ENCODE measurements at places on chromosomes 13 and 19.

DNA sequence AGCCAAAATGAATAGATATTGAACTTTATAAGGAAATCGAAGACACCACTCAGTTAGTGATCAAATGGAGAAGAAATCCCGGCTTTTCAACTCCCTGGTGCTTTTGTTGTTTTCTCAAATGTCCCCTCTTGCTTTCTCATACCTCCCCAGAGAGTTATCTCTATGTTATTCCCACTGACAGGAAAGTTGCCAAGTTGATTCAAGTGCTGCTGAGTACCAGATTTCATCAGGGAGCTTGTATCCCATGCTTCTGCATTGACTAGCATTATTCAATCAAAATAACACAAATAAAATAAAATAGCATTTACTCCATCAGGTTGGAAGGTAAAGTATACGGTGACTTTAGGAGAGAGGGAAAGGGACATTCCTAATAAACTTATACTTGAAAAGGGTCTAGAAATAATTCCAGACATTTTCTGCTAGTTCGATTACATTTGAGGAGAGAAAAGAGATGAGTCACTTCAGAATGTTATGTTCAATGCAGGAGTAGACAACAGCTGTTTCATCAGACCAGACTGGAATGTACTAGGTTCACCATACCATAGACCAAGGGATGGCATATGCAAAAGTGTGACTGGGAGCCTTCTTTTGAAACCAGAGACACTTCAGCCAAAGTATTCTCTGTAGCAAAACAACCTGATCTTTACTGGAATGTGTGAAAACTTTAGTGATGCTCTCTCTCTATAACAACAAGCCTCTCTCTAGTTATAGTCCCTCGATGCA lies 397.8 kb downstream of the FGF14 start:
- DNase-seq = no peak

- DNase-seq = no peak
These were observed 3.4 kb downstream of the TMPRSS9 start for GRCh38 chr19:2363419-2363818.

DNA sequence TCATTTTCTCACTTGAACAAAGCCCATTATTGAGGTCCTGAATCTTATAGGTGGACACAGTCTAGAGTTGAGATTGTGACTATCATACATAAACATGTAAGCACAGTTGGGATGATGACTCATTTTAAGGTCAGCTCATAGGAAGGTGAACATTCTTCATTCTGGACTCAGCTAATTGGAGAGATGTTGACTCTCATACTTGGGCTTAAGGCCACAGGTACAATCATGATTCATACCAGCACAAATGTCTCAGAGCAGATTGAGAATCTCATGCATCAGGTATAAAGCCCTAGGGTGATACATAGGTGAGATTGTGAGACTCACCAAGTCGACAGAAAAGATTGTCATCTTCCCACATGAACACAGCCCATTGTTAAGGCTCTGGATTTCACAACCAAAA lies 62.3 kb upstream of the ZNF724 start:
- no peak for DNase-seq

DNA sequence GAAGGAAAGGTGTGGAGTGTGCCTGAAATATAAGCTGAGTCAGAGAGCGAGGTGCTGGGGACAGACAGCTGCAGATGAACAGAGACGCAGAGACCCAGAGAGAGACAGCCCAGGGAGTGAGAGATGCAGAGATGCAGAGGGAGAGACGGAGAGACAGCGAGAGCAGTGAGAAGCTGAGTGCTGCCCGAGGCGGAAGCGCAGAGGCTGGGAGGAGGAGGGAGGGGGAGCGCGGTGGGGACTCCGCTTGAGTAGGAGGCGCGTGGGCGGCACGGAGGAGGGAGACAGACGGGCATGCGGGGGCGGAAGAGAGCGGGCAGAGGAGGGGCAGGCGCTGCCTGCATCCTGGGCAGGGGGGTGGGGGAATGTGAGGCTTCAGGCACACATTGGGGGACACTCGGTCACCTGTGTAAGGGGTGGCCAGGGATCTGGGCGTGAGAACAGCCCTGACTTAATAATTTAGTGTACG lies 25.7 kb downstream of the SLC8A2 start:
- peak; percentile 67 for DNase-seq

DNA sequence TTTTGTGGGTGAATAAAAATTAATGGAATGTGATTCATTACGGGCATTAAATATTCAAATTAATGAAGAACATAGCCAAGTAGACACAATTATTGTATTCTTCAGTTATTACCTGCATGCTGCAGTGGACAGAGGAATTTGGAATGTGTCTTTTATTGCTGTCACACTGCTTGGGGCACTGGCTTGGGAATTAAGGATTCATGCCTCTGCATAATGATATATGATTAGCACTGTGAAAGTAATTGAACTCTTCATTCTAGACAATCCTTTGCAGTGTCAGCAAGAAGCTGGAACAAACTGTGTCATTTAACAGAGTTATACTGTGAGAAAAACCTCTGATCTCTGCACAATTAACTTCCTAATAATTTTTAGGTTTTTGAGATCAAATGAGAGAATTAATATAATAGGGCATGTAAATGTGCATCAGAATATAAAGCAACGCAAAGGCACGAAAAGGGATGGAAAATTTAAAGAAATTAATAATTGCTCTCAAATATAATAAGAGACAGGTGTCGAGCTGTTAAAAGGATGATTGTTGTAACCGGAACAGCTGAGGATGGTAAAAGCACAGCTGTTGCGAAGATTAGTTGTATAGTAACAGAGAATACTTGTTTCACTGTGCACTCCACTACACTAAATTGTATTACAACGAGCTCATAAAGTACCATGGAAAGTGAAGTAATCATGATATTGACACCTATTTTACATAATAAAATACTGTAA lies 235.1 kb upstream of the MIR17HG start:
- DNase-seq = no peak

GRCh38 chr13:100566543-100566942 lies 22.0 kb downstream of the GGACT start:
- DNase-seq = no peak

DNA sequence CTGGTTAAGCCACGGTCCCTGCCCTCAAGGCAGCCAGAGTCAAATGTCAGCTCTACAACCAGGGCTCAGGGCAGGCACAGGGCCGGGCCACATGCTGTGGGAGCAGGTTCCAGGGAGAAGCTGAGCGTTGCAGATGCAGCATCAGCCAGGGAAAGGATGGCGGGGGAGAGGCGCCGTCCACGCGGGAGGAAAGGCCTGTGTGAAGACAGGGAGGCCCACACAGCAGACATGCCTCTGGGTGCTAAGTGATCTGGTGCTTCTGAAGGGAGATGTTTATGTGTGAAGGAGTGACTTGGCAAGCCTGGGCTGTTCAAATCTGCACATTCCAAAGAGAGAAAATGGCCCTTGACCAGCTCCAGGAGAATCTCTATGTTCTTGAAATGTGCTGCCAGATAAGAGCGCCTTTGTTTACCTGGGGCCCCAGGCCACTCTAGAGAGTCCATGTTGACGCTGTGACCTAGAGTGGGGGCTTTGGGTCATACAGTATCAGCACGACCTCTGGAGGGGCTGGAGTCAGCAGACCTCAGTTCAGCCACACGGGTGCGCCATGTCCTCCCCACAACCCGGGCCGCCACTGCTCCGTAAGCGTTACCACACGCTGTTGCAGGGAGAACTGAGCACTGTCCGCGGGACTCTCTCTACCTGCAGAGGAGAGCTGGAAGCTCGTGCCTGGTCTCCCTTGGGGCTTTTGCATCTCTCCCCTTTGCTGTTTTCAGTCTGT lies 15.9 kb upstream of the ATF5 start:
- no peak for DNase-seq

DNA sequence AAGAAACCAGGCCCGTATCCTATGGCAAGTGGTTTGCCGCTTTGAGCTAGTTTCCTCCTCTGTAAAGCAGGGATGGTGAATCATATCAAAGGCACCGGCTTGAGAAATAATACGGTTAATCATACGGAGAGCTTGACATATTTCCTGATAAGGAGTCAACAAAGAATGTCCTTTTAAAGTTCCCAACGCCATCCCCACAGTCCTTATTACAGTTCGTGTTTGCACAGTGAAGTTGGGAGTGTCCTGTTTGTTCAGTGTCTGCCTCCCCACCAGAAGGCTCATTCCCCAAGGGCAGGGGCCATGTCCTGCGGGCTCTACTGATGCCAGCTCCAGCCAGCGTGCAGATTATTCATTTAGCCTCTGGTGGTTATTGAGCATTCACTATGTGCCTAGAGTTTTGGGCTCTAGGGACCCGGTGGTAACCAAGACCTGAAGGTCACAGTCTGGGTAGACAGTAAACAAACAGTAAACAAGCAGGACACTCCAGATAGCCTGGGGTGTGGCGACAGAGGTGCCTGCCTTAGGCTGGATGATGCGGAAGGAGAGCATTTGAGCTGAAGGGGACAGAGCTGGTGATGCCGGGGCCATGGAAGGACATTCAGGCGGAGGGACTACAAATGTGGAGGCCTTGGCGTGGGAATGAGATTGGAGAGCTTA lies 6.3 kb downstream of the GRAMD1A start:
- no peak for DNase-seq

GRCh38 chr13:72570019-72570418 lies 157.4 kb downstream of the MZT1 start:
- DNase-seq = no peak

GRCh38 chr13:62524061-62524460 lies 1108.4 kb upstream of the PCDH20 start:
- no peak for DNase-seq

- DNase-seq = no peak
These were observed 209.5 kb upstream of the IPO5 start for GRCh38 chr13:97743938-97744337.

- DNase-seq = no peak
These were observed 1365.6 kb downstream of the OLFM4 start for GRCh38 chr13:54394085-54394700.

DNA sequence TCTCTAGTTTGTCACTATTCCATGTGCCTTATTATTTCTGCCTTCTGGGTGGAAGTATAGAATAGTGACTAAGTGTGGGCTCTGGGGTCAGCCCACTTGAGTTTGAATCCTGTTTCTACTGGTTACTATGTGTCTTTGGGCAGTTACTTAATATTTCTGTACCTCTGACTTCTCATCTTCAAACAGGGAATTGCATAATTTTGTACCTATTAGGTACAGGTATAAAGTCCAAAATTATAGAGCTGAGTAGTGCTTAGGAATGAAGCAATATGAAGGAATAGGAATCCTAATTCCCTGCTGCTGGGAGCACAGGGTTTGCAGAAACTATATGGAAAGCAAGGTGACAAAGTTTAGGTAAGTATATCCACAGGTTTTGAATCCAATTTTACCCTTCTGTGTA lies 564.5 kb downstream of the GPC5 start:
- no peak for DNase-seq

DNA sequence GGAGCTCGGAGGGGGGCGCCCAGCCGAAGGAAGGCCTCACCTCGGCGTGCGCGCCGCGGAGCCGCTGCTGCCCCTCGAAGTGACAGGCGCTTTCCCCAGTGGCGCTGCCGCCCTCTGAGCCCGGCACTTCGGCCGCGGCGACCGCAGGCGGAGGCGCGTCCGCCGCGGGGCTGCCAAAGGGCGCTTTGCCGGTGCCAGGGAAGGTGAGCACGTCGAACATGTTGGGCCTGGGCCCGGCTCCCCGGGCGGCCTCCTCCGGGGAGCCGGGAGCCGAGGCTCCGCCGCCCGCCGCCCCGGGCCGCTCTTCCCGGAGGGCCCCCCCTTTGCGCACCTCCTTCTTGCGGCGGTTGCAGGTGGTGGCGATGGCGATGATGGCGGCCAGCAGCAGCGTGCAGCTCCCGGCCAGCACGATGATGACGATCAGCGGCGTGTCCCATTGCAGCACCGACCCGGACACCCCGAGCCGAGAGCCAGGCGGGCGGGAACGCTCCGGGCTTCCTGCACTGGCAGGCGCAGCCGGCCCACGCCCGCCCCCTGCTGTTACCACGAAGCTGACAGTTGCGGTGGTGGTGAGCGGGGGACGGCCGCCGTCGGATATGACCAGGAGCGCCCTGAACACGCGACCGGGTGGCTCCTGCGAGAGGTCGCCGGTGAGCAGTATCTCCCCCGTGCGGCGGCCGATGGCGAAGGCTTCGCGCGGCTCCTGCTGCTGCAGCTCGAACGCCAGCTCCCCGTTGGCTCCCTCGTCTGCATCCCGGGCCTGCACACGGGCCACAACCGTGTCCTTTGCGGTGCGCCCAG lies 2.5 kb downstream of the PCDH8 start:
- no peak for DNase-seq

DNA sequence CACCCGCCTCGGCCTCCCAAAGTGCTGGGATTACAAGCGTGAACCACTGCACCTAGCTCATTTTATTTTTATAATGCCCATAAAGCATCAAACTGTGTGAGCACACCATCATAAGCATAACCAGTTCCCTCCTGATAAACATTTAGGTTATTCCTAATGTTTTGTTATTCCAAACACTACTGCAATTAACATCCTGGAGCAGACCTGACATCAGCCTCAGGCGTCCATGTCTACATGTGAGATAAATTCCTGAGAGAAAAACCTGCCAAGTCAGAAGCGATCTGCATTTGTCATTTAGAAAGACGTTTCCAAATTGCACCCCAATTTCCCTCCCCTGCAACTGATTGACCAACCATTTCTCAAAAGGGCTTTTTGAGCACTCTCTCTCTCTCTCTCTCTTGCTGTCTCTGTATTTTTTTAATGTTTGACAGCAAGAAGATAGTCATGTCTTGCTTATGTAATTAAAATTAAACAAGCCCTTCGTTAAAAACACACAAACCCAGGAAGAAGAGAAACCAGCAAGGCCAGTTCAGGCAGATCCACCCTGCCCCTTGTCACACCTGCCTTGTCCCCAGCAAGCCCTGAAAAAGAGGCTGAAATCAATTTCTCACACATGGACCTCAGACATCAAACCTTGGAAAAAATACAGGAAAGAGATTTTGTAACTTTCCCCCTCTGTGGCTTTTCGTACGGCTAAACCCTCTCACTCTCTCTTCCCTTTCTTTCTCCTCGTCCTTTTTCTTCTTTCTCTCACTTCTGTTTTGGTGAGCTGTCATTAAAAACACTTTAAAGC lies 9.9 kb downstream of the LYPD3 start:
- DNase-seq = no peak

GRCh38 chr13:24006520-24007248 lies 109.4 kb upstream of the C1QTNF9B start:
- no peak for DNase-seq

GRCh38 chr13:109380457-109380856 lies 405.9 kb downstream of the IRS2 start:
- no peak for DNase-seq

GRCh38 chr13:34522808-34523207 lies 419.3 kb upstream of the NBEA start:
- no peak for DNase-seq

DNA sequence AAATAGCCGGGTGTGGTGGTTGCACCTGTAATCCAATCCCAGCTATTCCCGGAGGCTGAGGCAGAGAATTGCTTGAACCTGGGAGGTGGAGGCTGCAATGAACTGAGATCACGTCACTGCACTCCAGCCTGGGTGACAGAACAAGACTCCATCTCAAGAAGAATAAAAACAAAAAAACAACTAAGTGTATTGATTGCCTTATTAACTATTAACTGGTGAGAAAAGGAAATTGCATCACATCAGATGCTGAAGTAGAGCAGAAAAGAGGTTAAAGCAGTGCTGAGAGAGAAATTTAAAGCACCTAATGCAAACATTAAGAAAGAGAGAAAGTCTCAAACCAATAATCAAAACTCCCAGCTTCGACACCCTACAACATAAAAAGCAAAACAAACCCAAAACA lies 38.3 kb downstream of the KPNA3 start:
- no peak for DNase-seq

GRCh38 chr19:33441828-33442227 lies 68.3 kb downstream of the CEBPG start:
- no peak for DNase-seq

Data from activated naive CD4-positive, alpha-beta T cell treated with anti-CD3 and anti-CD28 coated beads, Interleukin-2, amount 50 U/mL, for 16 hours (primary cell).